ENCODE measurements at places on chromosomes 4 and X. TPM values are rescaled to one million over a fixed set of nuclear protein-coding genes. Genes with fewer than 3 reads are reported as not detected.

DNA sequence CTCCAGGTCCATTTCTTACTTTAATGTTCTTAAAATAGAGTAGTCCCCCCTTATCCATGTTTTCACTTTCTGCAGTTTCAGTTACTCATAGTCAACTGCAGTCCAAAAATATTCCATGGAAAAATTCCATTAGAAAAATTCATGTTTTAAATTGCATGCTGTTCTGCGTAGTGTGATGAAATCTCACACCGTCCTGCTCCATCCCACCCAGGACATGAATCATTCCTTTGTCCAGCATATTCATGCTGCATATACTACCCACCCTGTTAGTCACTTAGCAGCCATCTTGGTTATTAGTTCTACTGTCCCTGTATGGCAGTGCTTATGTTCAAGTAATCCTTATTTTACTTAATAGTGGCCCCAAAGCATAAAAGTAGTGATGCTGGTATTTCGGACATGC lies 5.4 kb upstream of the PDLIM5 start:
- DNase-seq, result no peak

DNA sequence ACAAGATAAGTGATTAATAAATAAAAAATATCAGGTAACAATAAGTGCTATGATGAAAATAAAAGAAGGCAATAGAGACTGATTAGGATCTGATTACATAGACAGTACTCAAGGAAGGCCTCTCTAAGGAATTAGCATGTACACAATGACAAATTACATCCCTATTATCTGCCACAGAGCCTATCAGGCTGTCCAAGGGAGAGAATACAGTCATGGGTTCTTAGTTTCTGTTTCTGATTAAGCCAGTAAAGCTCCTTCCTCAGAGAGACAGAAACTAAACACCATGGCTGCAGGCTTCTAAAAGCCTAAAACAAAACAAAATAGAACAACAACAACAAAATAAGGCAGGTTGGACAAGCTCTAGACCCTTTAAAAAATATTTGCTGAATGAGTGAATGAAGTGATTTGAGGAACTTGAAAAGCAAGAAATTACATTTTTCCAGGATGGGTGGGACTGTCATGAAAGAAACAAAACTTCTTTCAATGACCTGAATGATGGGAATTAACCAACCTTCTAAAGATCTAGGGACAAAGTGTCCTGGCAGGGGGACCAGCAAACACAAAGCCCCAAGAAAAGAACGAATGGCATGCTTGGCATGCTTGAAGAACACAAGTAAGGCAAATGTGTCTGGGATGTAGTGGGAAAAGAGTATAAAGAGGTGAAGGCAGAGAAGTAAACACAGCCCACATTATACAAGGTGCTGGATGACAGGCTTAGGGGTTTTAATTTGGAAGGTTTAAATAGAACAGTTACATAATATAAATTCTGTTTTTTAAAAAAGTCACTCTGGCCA lies 44.1 kb downstream of the NAA11 start:
- DNase-seq, result no peak

GRCh38 chr4:147984065-147984777 lies 252.3 kb downstream of the ARHGAP10 start:
- no peak for DNase-seq

DNA sequence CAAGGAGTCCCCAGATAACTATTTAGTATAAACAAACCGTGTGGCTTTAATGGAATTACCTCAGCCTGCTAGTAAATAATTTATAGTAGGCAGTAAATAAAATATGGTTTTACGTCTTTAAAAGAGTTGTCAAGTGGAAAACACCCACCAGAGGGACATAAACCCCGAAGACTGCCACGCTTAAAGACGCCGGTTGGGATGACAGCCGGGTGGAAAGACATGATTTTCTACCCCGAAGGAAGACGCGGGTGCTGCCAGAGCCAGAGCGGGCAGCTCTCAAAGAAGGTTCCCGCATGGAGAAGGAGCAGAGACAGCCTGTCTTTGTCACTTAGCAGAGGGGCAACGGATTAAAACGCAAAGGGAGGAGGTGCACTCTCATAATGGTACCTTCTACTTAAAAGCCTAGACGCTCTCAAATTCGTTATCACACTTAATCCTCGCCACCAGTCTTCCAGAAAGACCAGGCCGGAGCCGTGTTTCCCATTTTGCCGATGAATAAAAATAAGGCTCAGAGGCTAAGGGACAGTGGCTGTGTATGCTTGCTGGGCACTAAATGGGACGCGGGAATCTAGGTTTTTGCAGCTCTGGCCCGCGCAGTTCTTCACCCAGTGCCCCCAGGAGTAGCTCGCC lies 140.5 kb upstream of the ZIC3 start:
- no peak for DNase-seq

- DNase-seq, result no peak
Measured at GRCh38 chrX:120251471-120252011, 929 bp downstream of the ZBTB33 start.

DNA sequence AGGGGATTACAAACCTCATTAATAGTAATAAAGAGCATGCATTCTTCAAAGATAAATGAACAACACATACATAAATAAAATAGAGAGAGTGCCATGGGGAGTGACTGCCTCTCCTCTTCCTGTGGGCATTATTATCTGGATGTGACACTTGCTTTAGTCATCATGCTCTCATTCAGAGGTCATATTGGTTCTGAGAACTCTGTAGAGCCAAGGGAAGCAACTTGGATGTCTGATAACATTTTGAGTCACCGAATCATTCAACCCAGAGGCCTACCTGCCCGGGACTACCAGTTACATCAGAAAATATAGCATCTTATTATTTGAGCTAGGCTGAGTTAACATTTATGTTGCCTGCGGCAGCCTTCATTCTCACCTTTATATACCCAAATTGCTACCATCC lies 489.5 kb downstream of the STIM2 start:
- DNase-seq, result no peak

- DNase-seq, result no peak
Measured at GRCh38 chrX:123803331-123803983, 56.4 kb upstream of the XIAP start.

NXT2 gene
- total RNA-seq, result 2.6 TPM

VEGFD gene
- total RNA-seq, result 4.9 TPM

GATA1 gene
- total RNA-seq, result not detected

CNKSR2 gene
- total RNA-seq, result 1.7 TPM

FMR1NB gene
- total RNA-seq, result not detected

BANK1 gene
- total RNA-seq, result not detected
